Upper lobe of left lung (tissue), 6 donors: ENCODE measurements at places on chromosomes 3 and 15. TPM values are rescaled to one million over a fixed set of nuclear protein-coding genes. Genes with fewer than 3 reads are reported as not detected.

DNA sequence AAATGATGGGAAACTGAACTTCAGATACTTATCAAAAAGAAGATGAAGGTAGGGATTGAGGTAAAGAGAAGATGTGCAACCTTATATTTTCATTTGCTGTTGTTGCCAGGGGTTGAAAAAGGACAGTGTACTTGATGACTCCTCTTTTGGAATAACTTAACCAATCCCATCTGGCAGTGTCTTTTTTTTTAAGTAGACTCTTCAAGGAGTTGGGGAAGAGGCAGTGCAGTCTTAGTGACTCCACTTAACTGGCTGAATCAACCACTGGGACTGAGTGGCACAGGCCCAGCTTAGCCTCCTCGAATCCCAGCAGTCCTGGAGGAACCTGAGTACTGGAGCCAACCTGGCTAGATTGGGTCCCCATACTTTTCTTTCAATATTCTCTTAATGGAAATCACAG lies 27.3 kb upstream of the FILIP1L start:
- no peaks in the 10 kb centered on the region for H3K27me3 ChIP-seq
- H3K27ac ChIP-seq, result no peak overlapping the region
- DNase-seq, result no peak
- H3K4me3 ChIP-seq, result no peak overlapping the region
- no peaks in the 10 kb centered on the region for H3K4me1 ChIP-seq

DNA sequence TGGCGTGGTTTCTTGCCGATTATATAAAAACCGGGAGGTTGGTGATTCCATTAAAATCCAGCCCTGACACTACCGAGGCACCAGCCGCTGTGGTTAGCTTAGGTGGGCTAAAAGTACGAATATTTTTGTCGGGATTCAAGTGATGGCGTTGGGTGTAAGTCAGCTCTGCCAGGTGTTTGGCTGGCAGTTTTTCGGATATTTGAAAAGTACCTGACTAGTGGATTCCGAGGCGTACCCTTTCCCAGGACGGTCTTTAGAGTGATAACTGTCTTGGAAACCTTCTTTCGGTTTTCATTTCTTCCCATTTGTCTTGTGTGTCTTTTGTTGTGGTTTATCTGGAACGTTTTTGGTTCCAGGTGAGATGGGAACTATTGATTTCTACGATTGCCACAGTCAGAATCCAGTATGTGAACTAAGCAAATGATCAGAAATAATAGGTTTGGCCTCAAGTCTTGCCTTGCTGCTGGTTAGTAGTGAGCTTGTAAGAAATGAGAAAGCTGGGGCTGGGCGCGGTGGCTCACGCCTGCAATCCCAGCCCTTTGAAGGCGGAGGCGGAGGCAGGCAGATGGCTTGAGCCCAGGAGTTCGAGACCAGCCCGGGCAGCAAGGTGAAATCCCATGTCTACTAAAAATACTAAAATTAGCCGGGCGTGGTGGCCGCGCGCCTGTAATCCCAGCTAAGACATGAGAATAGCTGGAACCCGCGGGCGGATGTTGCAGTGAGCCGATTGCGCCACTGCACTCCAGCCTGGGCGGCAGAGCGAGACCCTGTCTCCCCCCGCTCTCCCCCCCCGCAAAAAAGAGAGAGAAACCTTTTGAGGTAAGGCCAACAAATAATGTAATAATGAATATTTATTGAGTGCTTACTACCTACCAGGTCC lies 1.4 kb downstream of the FYTTD1 start:
- H3K4me1 ChIP-seq, result peaks cover 34% of the 10 kb centered on the region
- H3K27ac ChIP-seq, result peak overlapping the region; percentile 95
- peak; percentile 67 for DNase-seq

DNA sequence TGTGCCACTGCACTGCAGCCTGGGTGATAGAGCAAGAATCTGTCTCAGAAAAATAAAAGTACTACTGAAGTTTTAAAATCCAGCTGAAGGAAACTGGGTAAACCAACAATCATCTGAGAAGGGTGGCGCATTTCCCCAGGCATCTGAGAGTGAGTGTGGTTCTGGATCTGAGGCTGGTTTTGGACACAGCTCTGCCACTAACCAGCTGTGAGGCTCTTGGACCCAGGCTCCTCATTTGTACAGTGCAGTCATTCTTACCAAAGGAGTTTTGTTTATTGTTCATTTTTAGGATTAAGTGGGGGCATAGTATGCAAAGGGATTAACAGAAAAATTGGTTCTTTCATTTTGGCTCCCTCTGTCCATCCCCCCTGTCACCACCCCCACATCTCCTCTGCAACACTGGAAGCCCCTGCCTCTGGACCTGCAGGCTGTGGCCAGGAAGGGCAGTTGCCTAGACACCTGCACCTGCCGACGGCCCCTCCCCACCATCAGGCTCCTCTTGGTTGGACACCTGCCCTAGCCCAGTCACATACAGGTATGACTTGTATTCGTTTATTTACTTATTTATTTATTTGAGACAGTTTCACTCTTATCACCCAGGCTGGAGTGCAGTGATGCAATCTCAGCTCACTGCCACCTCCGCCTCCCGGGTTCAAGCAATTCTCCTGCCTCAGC lies 8.8 kb downstream of the NUP210 start:
- H3K27ac ChIP-seq, result no peak overlapping the region
- H3K27me3 ChIP-seq, result no peaks in the 10 kb centered on the region
- DNase-seq, result no peak
- no peaks in the 10 kb centered on the region for H3K36me3 ChIP-seq
- H3K4me1 ChIP-seq, result peaks cover 6% of the 10 kb centered on the region

DNA sequence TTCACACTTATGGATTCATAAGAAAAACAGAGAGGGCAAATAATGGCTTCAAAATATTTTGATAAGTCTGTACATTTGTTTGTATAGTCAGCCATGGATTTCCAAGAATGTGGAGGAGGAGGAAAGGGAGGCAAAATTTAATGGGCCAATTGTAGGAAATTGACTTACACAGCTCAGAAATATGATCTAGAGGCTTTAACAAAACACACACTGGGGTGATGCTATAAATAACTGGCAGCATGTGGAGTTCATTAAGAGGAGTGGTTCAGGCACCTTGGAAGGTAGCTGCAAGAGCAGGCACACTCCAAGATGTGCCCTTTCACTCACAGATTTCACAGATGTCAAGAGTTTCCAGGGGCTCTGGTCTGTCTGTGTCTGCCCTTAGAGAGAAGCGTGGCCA lies 193.4 kb upstream of the RASGRP1 start:
- H3K27me3 ChIP-seq, result no peaks in the 10 kb centered on the region
- no peak for DNase-seq
- H3K4me1 ChIP-seq, result no peaks in the 10 kb centered on the region
- no peak overlapping the region for H3K4me3 ChIP-seq

DNA sequence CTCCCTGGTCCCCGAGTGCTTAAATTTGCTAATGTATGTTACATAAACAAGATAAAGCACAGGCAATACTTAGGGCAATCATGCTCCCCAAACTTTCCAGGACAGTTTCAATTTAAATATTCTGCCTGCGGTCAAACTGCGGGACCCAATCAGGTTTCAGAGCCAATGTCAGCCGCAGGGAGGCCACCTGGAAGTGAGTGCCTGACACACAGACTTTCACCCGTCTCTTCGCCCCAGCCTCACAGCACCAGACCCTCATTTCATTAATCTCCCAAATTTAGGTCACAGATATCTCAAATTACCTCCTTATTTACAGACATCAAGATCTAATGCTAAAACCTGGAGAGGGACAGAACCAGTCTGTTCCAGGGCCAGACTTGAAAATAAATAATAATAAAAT lies 107.2 kb upstream of the ALDH1A3 start:
- no peak for DNase-seq
- H3K27ac ChIP-seq, result no peak overlapping the region
- no peak overlapping the region for H3K4me3 ChIP-seq
- H3K27me3 ChIP-seq, result no peaks in the 10 kb centered on the region
- no peaks in the 10 kb centered on the region for H3K4me1 ChIP-seq

GRCh38 chr3:190811775-190812480 lies 50.6 kb downstream of the GMNC start:
- no peak overlapping the region for H3K27ac ChIP-seq
- H3K27me3 ChIP-seq, result no peaks in the 10 kb centered on the region
- H3K4me3 ChIP-seq, result no peak overlapping the region
- peaks cover 5% of the 10 kb centered on the region for H3K4me1 ChIP-seq
- no peaks in the 10 kb centered on the region for H3K36me3 ChIP-seq
- DNase-seq, result no peak

DNA sequence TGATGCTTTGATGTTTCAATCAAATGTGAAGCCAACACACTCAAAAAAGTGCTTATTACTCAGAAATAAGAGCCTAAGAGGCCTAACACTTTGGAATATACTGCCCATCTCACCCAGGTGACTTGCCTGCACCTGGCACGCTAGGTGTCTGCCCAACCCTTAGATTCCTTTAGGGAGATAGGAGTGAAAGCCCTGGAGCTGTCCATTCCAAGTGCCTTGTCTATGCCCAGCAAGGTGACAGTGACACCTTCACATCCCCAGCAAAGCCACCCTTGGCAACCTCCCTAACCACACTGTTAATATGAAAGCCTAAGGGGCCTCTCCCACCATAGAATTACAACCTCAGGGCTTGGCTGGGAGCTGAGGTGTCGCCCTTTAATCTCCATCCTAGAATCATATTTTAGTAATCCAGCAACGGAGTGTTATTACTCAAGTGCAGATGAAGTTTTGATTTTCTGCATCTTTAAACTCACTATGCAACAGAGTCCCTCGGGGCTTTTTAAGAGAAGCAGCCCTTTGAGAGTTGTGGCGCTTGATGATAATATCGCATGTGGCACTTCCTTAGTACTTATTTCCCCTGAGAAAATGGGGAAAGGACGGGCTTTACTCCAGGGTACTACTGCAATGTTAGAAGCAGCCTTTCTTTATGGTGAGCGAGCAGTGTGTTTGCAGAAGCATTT lies 24.8 kb downstream of the ATP10A start:
- H3K36me3 ChIP-seq, result no peaks in the 10 kb centered on the region
- H3K27me3 ChIP-seq, result no peaks in the 10 kb centered on the region
- no peak for DNase-seq
- no peaks in the 10 kb centered on the region for H3K4me1 ChIP-seq
- no peak overlapping the region for H3K27ac ChIP-seq

- H3K4me1 ChIP-seq, result no peaks in the 10 kb centered on the region
- no peak overlapping the region for H3K27ac ChIP-seq
- H3K27me3 ChIP-seq, result no peaks in the 10 kb centered on the region
- no peaks in the 10 kb centered on the region for H3K36me3 ChIP-seq
Observed at GRCh38 chr3:161854232-161854771, 357.7 kb downstream of the OTOL1 start.

- no peaks in the 10 kb centered on the region for H3K27me3 ChIP-seq
- H3K36me3 ChIP-seq, result no peaks in the 10 kb centered on the region
- no peak overlapping the region for H3K4me3 ChIP-seq
- no peak overlapping the region for H3K27ac ChIP-seq
Observed at GRCh38 chr3:69510481-69511030, 124.7 kb upstream of the FRMD4B start.

GRCh38 chr3:125383744-125384143 lies 8.6 kb upstream of the ZNF148 start:
- no peaks in the 10 kb centered on the region for H3K27me3 ChIP-seq
- H3K36me3 ChIP-seq, result no peaks in the 10 kb centered on the region
- H3K27ac ChIP-seq, result no peak overlapping the region
- no peaks in the 10 kb centered on the region for H3K4me1 ChIP-seq
- H3K4me3 ChIP-seq, result no peak overlapping the region

DNA sequence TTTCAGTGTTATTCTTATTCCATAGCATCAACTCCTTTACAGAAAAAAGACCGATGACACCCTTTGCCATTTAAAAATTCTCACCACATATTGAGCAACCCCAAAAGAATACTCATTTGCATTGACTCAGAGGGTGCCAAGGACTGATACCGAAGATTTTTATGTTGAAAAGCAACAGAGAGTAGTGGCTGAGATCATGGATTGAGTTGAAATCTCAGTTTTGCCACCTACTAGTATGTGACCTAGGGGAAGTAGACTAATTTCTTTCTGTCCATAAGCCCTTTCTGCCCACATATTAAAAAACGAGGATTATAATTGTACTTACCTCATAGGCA lies 313.9 kb upstream of the SATB1 start:
- H3K4me3 ChIP-seq, result no peak overlapping the region
- no peaks in the 10 kb centered on the region for H3K36me3 ChIP-seq
- DNase-seq, result no peak
- no peak overlapping the region for H3K27ac ChIP-seq
- no peaks in the 10 kb centered on the region for H3K4me1 ChIP-seq
- no peaks in the 10 kb centered on the region for H3K27me3 ChIP-seq

GRCh38 chr3:100709842-100710260 lies 557 bp downstream of the TFG start:
- peak; percentile 87 for DNase-seq
- peaks cover 23% of the 10 kb centered on the region for H3K4me1 ChIP-seq

DNA sequence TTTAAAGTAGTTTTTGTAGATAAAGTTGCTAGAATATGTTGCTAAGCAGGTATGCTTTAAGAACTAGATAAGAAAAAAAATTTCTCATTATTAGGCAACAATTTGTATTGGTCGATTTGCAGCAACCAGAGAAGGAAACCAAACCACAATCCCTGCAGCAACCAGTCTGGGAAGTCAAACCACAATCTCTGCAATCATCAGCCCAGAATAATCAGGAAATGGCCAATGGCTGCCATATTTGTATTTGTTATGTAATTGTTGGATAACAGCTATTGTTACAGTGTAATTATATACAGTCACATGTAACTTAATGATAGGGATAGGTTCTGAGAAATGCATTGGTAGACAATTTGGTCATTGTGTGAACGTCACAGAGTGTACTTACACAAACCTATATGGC lies 23.6 kb downstream of the STXBP5L start:
- H3K36me3 ChIP-seq, result no peaks in the 10 kb centered on the region
- H3K27me3 ChIP-seq, result no peaks in the 10 kb centered on the region
- no peaks in the 10 kb centered on the region for H3K4me1 ChIP-seq
- no peak overlapping the region for H3K4me3 ChIP-seq

- H3K4me3 ChIP-seq, result no peak overlapping the region
- no peak for DNase-seq
- no peak overlapping the region for H3K27ac ChIP-seq
- no peaks in the 10 kb centered on the region for H3K27me3 ChIP-seq
- H3K36me3 ChIP-seq, result no peaks in the 10 kb centered on the region
Observed at GRCh38 chr3:20511863-20512505, 326.0 kb upstream of the SGO1 start.

- H3K36me3 ChIP-seq, result no peaks in the 10 kb centered on the region
- no peak overlapping the region for H3K27ac ChIP-seq
- H3K4me1 ChIP-seq, result no peaks in the 10 kb centered on the region
Observed at GRCh38 chr3:186286114-186286513, 75.9 kb downstream of the DGKG start.

- H3K27ac ChIP-seq, result no peak overlapping the region
- H3K4me1 ChIP-seq, result no peaks in the 10 kb centered on the region
- H3K4me3 ChIP-seq, result no peak overlapping the region
Observed at GRCh38 chr3:52930748-52931147, 33.4 kb upstream of the STIMATE start.

Gene ZBED2
- total RNA-seq, result 8.2 TPM

Gene SLCO3A1
- total RNA-seq, result 56.6 TPM

Gene ITIH1
- 0.40 TPM for total RNA-seq

Gene SOX14
- not detected for total RNA-seq

Gene MAP1A
- total RNA-seq, result 8.4 TPM

Gene KIF7
- 4.7 TPM for total RNA-seq
